Neuronal stem cell (in vitro differentiated cells): ENCODE measurements at places on chromosomes 2 and 18.

DNA sequence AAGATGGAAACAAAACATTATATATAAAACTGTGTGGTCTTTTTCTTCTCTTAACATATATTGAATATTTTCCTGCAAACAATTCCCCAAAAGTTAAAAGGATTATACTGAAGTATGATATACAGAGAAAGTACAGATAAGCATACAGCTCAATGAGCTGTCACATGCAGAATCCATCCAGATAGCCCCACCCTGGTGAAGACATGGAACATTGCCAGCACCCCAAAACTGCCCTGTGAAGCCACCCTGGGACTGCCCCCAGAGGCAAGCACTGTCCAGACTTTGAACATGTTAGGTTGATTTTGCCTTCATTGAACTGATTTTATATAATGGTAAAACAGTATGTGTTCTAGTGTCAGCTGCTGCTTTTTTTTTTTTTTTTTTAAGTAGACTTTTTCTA, 112.3 kb upstream of the IL1R2 start:
- H3K27ac ChIP-seq, result no peak overlapping the region
- peaks cover 18% of the 10 kb centered on the region for H3K36me3 ChIP-seq
- H3K4me3 ChIP-seq, result no peak overlapping the region
- no peaks in the 10 kb centered on the region for H3K4me1 ChIP-seq
- no peak for DNase-seq

GRCh38 chr2:3594493-3595281, at the start of gene COLEC11:
TSS of gene COLEC11 (plus strand) at chr2:3595112. CDS start at chr2:3604341, 9,229 bp downstream.
- H3K4me3 ChIP-seq, result no peak within 1 kb of the TSS
- H3K27ac ChIP-seq, result no peak within 1 kb of the TSS
- no peaks in the 10 kb centered on the region for H3K36me3 ChIP-seq
- no peak for DNase-seq
- peaks cover 7% of the 10 kb centered on the region for H3K4me1 ChIP-seq
- no peaks in the 10 kb centered on the region for H3K27me3 ChIP-seq

DNA sequence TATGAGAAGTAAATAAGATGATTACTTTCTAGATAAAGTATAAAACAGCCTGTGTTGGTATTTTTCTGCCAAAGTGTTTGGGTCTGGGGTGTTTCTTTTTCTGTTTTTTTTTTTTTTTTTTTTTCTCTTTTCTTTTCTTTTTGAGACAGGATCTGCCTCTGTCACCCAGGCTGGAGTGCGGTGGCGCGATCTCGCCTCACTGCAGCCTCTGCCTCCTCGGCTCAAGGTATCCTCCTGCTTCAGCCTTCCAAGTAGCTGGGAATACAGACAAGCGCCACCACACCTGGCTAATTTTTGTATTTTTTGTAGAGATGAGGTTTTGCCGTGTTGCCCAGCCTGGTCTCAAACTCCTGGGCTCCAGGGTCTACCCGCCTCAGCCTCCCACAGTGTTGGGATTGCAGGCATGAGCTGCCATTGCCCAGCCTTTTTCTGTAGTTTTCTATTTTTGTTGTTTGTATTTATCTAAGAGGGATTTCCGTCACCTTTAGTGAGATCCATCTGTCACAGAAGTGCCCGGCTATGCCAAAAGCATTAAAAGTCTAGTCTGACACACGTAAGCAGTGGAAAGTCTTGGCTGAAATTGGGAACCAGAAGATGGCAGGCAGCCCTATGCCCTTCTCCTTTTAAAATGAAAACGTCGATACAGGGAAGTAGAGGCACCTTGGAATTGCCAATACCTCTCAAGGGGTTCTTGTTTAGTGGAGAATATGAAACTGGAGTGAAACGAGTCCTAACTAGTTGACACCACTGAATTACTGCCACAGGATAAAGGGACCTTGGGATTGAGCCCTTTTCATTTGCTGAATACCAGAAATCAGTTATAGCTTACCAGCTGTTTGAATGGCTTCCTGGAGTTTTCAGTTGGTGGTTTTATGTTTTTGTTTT, 14.0 kb downstream of the UGP2 start:
- DNase-seq, result no peak
- no peak overlapping the region for H3K27ac ChIP-seq
- H3K36me3 ChIP-seq, result peaks cover 2% of the 10 kb centered on the region
- peaks cover 6% of the 10 kb centered on the region for H3K4me1 ChIP-seq

DNA sequence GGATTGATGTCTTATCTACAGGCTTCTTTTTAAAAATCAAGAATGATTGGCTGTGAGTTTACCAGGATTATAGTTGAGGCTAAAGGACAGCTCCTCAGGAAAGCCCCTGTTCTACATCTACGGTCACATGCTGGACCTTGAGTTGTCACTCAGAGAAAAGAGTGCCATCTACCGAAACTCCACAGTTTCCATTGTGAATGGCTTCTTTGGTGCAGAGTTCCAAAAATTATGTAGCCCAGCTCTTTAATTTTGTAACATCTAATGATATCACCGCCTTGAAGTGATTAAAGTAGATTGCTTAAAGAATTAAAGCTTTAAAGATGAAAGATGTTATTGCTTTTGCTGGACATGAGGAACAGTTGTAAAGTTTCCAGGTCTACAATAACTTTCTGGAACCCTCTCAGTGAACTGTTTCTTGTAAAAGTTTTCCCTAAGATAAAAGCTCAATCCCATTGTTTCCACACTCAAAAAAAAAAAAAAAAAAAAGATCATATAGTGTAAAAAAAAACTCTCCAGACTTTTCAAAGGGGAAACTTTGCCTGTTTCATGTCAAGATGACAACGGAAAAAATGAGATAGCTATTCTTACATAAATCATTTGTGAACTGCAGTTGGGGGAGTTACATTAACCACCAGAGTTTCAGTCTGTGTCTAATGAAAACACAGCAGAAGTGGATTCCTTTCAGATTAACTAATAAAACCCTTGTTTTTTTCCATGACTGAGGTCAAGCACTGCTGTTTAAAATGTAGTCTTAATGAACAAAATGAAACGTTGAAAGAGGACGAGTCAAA, 4.3 kb downstream of the COL3A1 start:
- H3K27ac ChIP-seq, result no peak overlapping the region
- H3K36me3 ChIP-seq, result no peaks in the 10 kb centered on the region
- H3K4me1 ChIP-seq, result no peaks in the 10 kb centered on the region
- DNase-seq, result no peak
- H3K4me3 ChIP-seq, result no peak overlapping the region

DNA sequence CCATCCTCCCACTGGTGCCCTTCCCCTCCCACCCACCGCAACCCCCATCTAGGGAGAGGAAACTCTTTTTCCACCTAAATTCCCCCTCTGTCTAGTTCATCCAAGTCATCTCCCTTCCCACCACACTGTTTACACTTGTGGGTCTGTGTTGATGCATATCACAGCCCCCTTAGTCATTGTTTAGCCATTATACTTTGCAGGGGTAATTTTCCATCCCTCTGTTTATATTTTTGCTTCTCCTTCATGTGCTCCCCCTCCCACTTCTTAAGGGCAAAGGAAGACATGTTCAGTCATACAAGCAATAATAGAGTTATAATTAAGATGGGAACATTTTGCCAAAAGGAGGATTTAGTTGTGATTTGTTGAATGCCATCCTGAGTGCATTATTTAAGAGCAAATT, 187.8 kb upstream of the TNP1 start:
- no peak overlapping the region for H3K4me3 ChIP-seq
- H3K27ac ChIP-seq, result no peak overlapping the region
- DNase-seq, result no peak
- no peaks in the 10 kb centered on the region for H3K36me3 ChIP-seq
- H3K4me1 ChIP-seq, result peaks cover 33% of the 10 kb centered on the region

- H3K27me3 ChIP-seq, result no peaks in the 10 kb centered on the region
- no peaks in the 10 kb centered on the region for H3K36me3 ChIP-seq
- H3K27ac ChIP-seq, result no peak overlapping the region
- H3K4me3 ChIP-seq, result no peak overlapping the region
- DNase-seq, result no peak
Measured at GRCh38 chr2:146701183-146701582, 1143.6 kb upstream of the ACVR2A start.

DNA sequence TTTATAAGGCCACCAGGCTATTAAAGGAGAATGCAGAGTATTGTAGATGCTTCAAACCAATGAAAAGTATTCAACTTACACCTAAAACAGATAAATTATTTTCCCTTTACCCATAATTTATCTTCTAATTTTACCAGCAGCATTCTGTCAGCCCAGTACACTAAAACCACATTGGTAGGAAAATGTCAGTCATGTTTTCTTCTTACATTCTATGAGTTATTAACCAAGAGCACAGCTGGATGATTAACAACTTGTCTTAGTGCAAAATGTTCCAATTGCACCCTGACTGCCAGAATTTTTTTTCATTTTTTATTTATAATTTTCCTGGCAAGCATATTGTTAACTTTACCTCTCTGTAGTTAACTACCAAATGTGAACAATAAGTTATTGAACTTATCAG, 79.0 kb upstream of the WDR75 start:
- peaks cover 3% of the 10 kb centered on the region for H3K4me1 ChIP-seq
- no peak overlapping the region for H3K27ac ChIP-seq
- no peak overlapping the region for H3K4me3 ChIP-seq
- DNase-seq, result no peak
- H3K27me3 ChIP-seq, result no peaks in the 10 kb centered on the region

- no peaks in the 10 kb centered on the region for H3K4me1 ChIP-seq
- DNase-seq, result no peak
- H3K27me3 ChIP-seq, result no peaks in the 10 kb centered on the region
- H3K4me3 ChIP-seq, result no peak overlapping the region
- no peak overlapping the region for H3K27ac ChIP-seq
Measured at GRCh38 chr2:222827417-222827816, 33.4 kb upstream of the ACSL3 start.

GRCh38 chr18:9913151-9913525, 678 bp upstream of the VAPA start:
- no peak for DNase-seq
- peak overlapping the region; percentile 85 for H3K4me3 ChIP-seq
- no peak overlapping the region for H3K27ac ChIP-seq
- H3K4me1 ChIP-seq, result peaks cover 1% of the 10 kb centered on the region

DNA sequence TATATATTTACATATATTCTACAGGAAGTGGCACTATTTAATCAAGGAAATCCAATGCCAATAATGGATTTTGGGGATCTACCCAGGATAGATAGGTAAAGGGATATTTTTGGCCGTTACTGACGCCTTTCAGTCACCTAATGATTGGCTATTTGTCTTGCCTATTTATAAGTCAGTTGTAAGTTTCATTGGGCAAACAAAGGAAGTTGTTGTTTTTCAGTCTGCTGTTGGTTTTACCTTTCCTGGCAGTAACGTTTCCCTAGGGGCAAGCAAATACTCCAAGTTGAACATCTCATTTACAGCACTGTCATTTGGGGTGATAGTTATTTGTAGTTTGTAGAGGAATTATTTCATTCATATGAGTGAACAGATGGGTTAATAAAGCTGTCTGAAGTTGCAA, 17.0 kb upstream of the LANCL1 start:
- H3K27ac ChIP-seq, result no peak overlapping the region
- no peak for DNase-seq
- no peak overlapping the region for H3K4me3 ChIP-seq
- no peaks in the 10 kb centered on the region for H3K27me3 ChIP-seq
- no peaks in the 10 kb centered on the region for H3K4me1 ChIP-seq

DNA sequence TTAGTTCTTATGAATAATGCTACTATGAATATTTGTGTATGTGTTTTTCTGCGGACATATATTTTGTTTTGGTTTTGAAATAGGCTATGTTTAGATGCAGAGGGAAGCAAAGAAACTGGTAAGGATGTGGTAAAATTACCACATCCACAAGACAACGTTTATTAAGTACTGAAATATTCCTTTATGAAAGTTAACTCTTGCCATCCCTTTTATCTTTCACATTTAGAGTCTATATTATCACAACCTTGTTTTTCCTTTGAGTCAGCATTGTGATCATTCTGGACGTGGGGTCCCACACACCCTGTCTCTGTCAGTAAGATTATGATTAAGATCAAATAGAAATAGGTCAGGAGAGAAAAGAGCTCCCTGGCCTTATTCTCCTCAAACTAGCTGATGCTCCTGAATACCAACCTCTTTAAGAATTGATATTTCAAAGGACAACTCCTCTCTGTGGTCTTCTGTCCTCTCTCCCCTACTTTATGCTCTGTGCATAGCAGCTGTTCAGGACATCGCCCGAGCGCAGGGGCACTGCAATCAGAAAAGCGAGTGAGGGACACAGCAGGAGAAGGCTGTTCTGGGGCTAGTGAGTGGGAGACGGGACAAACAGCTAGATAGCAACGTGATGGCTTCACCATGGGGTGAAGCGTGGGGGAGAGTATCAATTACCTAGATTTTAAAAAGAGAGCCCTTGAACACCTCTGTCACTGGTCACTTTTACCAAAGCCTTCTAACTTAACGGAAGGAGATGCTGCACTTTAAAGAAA, 12.2 kb downstream of the METAP1D start:
- no peak for DNase-seq
- H3K27me3 ChIP-seq, result no peaks in the 10 kb centered on the region
- H3K27ac ChIP-seq, result no peak overlapping the region
- no peak overlapping the region for H3K4me3 ChIP-seq

GRCh38 chr2:168462543-168463045, 6.5 kb downstream of the CERS6 start:
- H3K4me3 ChIP-seq, result no peak overlapping the region
- peaks cover 15% of the 10 kb centered on the region for H3K4me1 ChIP-seq
- H3K27me3 ChIP-seq, result no peaks in the 10 kb centered on the region
- H3K36me3 ChIP-seq, result no peaks in the 10 kb centered on the region
- H3K27ac ChIP-seq, result no peak overlapping the region

DNA sequence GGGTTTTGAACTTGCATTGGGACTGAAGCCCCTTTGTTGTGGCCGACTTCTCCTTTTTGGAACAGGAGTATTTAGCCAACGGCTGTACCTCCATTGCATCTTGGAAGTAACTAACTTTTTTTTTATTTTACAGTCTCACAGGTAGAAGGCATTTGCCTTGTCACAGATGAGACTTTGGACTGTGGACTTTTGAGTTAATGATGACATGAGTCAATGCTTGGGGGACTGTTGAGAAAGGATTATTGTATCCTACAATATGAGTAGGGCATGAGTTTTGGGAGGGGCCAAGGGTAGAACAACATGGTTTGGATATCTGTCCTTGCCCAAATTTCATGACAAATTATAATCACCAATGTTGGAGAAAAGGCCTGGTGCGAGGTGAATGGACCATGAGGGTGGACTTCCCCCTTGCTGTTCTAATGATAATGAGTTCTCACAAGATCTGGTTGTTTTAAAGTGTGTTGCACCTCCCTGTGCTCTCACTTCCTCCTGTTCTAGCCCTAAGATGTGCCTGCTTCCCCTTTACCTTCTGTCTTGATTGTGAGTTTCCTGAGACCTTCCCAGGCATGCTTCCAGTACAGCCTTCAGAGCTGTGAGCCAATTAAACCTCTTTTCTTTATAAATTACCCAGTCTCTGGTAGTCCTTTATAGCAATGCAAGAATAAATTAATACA, 1269.4 kb upstream of the CHAC2 start:
- H3K4me1 ChIP-seq, result no peaks in the 10 kb centered on the region
- no peak overlapping the region for H3K4me3 ChIP-seq
